ENCODE measurements at places on chromosomes 4 and X. TPM values are rescaled to one million over a fixed set of nuclear protein-coding genes. Genes with fewer than 3 reads are reported as not detected.

DNA sequence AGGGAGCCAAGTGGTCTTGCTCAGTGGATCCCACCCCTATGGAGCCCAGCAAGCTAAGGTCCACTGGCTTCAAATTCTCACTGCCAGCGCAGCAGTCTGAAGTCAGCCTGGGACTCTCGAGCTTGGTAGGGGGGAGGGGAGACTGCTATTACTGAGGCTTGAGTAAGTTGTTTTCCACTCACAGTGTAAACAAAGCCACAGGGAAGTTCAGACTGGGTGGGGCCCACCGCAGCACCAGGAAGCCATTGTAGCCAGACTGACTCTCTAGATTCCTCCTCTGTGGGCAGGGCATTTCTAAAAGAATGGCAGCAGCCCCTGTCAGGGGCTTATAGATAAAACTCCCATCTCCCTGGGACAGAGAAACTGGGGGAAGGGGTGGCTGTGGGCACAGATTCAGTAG lies 721.0 kb upstream of the NDST4 start:
- H3K27ac ChIP-seq = no peak overlapping the region
- no peak for DNase-seq
- H3K27me3 ChIP-seq = no peaks in the 10 kb centered on the region
- no peaks in the 10 kb centered on the region for H3K36me3 ChIP-seq
- H3K4me1 ChIP-seq = no peaks in the 10 kb centered on the region

GRCh38 chr4:113610537-113610936 lies 151.0 kb downstream of the CAMK2D start:
- no peaks in the 10 kb centered on the region for H3K27me3 ChIP-seq
- no peak overlapping the region for H3K27ac ChIP-seq
- DNase-seq = no peak
- no peak overlapping the region for H3K4me3 ChIP-seq

DNA sequence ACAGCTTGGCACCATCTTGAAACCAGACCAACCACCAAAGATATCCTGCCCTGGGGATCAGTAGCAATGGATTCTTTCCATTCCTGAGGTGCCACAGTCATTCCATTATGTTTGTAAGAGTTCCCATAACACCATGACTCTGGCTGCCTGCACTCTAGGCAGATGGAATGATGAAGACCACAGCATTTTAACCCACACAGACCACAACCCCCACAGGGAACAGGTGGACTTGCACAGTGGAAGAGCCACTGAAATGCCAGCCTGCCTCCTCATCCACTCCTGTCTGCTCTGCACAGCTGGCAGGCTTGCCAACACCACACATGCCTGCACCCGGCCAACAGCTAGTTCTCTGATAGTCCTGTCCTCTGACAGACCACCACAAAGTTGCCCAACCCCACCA lies 2362.2 kb upstream of the AGA start:
- H3K27ac ChIP-seq = no peak overlapping the region
- H3K27me3 ChIP-seq = no peaks in the 10 kb centered on the region
- no peaks in the 10 kb centered on the region for H3K4me1 ChIP-seq
- H3K4me3 ChIP-seq = no peak overlapping the region

DNA sequence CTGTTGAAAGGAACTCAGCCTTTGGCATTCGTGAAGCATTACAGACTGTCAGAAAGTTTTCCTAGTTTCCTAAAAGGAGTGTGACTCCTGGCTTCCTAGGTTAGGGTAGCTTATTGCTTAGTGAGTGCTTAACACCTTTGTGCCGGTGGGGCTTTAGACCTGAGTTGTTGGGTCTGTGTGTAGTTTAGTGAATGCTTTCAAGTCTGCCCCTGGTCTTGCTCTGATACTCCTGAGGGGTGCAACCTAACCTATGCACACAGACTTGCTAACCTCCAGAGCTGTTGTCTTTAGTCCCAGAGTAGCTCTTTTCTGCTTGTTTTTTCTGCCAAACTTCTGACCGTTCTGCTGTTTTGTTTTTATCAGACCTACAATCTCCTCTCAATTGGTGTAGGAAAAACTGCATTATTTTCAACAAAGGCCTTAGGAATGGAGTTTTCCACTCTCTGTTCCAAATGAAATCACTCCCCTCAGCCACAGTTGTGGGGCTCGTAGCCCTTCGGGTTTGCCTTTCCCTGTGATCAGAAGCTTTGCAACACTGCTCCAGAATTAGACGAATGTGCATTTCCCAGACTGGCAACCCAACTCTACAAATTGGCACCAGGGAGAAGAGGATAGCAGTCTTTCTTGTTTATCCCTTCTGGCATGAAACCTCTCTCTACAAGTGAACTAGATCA lies 1399.1 kb upstream of the PCDH7 start:
- H3K27me3 ChIP-seq = no peaks in the 10 kb centered on the region
- no peak for DNase-seq
- no peak overlapping the region for H3K27ac ChIP-seq
- H3K4me3 ChIP-seq = no peak overlapping the region
- H3K36me3 ChIP-seq = no peaks in the 10 kb centered on the region
- no peaks in the 10 kb centered on the region for H3K4me1 ChIP-seq

PNMA3 gene
- total RNA-seq = 0.67 TPM

DNA sequence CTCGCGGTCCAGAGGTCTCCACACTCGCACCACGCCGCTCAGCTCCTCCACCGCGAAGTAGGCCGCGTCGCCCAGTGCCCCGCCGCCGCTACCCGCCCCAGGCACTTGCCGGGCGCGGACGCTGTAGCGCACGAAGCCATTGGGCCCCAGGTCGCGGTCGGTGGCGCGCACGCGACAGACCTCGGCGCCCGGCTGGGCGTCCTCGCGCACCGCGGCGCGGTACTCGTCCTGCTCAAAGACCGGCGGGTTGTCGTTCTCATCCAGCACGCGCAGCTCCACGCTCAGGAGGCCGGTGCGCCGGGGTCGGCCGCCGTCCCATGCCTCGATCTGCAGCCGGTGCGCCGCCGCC lies 1.4 kb downstream of the DCHS2 start:
- H3K27me3 ChIP-seq = peaks cover 64% of the 10 kb centered on the region
- peak overlapping the region; percentile 58 for H3K27ac ChIP-seq
- H3K36me3 ChIP-seq = peaks cover 2% of the 10 kb centered on the region
- no peak overlapping the region for H3K4me3 ChIP-seq
- no peak for DNase-seq
- H3K4me1 ChIP-seq = peaks cover 15% of the 10 kb centered on the region

GRCh38 chr4:76087007-76087769 lies 12.7 kb downstream of the ART3 start:
- H3K36me3 ChIP-seq = no peaks in the 10 kb centered on the region
- DNase-seq = no peak
- peaks cover 5% of the 10 kb centered on the region for H3K4me1 ChIP-seq
- no peak overlapping the region for H3K4me3 ChIP-seq
- peaks cover 4% of the 10 kb centered on the region for H3K27me3 ChIP-seq

DNA sequence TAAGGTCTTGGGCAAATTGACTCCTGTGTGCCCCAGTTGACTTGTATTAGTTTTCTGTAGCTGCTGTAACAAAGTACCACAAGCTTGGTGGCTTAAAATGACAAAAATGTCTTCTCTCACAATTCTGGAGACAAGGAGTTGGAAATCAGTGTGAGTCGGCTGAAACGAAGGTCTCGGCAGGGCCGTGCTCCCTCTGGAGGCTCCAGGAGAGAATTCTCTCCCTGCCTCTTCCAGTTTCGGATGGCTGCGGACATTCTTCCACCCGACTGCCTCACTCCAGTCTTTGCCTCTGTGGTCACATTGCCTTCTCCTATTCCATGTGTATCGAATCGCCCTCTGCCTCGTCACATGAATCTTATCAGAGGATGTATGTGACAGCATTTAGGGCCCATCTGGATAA lies 66.0 kb upstream of the PHOX2B start:
- no peaks in the 10 kb centered on the region for H3K36me3 ChIP-seq
- H3K4me3 ChIP-seq = no peak overlapping the region
- no peak for DNase-seq

DNA sequence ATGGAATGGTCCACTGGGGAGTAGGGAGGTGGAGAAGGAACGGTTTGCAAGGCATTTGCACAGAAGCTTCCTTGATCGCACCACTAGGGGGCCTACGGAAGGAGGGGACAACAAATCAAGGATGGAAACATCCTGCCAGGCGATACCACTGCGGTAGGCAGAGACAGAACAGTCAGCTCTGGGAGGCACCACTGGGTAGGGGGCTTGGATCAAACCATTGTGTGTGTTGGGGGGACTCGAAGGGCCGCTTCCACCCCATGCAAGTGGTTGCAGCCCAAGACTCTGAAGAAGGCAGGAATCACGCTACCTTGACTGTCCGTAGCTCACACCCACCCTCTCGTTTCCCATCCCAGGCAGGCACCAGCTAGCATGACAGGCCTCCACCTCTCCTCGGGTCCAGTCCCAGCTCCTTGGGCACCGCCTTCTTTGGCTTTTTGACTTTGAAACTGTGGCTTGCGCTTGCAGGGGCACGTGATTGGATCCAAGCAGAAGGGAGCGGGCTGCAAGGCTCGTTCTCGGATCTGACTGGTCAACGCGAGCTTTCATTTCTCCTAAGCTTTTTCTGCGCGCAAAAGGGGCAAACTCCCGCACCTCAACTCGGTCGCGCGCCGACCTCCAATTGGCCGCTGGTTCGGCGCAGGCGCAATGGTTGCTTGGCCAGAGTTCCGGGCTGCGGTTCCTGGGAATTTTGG lies 28.4 kb downstream of the GAGE1 start:
- DNase-seq = no peak
- no peak overlapping the region for H3K27ac ChIP-seq

IL13RA2 gene
- total RNA-seq = not detected

ESX1 gene
- not detected for total RNA-seq

DNA sequence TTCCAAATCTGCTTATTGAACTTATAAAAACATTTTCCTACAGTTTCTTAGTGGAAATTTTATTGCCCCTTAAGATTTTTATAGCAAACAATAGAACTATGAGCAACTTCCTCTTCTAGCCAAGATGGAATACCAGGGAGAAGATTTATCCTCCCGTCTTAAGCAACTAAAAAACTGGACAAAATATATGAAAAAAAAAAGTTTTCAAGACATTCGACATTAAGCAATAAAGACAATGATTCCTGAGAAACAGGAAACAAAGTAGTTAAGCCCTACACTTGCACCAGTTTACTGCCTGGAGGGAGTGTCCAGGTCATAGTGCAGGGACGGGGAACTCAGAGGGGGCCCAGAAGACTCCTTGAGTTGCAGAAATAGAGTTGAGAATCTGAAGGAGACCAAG lies 516.1 kb upstream of the DIPK2B start:
- H3K4me3 ChIP-seq = no peak overlapping the region
- H3K36me3 ChIP-seq = peaks cover 3% of the 10 kb centered on the region
- H3K27me3 ChIP-seq = no peaks in the 10 kb centered on the region

DNA sequence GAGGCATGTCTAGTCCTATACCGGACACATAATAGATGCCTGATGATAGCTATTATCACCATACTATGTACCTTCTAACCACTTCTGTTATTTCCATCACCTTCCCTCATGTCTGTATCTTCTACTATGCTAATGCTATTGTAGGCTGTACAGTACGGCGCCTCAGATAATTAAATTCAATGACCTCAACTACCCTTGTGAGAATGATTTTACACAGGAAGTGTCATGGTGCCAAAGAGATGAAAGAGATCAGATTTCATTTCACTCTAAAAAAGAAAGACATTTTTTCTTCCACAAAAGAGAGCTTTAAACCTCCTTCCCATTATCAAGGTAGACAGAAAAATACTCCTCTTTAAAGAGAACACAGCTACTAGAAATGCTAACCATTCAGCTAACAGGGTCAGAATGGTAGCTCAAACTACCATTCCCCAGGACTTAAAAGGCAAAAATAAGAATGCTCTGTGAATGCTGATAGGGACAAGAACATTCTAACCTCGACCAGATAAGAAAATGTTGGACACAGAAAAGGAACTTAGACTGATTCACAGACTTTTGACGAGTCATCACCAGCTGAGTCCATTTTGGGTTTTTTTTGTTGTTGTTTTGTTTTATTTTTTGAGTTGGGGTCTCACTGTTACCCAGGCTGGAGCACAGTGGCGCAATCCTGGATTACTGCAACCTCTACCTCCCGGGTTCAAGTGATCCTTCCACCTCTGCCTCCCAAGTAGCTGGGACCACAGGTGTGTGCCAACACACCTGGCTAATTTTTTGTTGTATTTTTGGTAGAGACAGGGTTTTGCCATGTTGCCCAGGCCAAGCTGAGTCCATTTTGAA lies 99.2 kb upstream of the RAPGEF2 start:
- H3K36me3 ChIP-seq = no peaks in the 10 kb centered on the region
- H3K4me3 ChIP-seq = no peak overlapping the region
- H3K4me1 ChIP-seq = peaks cover 8% of the 10 kb centered on the region
- DNase-seq = no peak
- H3K27me3 ChIP-seq = peaks cover 9% of the 10 kb centered on the region

GRCh38 chrX:86830685-86831084 lies 682.4 kb downstream of the DACH2 start:
- H3K27ac ChIP-seq = no peak overlapping the region
- H3K27me3 ChIP-seq = no peaks in the 10 kb centered on the region
- DNase-seq = no peak
- H3K4me1 ChIP-seq = no peaks in the 10 kb centered on the region
- H3K4me3 ChIP-seq = no peak overlapping the region

CFAP99 gene
- not detected for total RNA-seq

DNA sequence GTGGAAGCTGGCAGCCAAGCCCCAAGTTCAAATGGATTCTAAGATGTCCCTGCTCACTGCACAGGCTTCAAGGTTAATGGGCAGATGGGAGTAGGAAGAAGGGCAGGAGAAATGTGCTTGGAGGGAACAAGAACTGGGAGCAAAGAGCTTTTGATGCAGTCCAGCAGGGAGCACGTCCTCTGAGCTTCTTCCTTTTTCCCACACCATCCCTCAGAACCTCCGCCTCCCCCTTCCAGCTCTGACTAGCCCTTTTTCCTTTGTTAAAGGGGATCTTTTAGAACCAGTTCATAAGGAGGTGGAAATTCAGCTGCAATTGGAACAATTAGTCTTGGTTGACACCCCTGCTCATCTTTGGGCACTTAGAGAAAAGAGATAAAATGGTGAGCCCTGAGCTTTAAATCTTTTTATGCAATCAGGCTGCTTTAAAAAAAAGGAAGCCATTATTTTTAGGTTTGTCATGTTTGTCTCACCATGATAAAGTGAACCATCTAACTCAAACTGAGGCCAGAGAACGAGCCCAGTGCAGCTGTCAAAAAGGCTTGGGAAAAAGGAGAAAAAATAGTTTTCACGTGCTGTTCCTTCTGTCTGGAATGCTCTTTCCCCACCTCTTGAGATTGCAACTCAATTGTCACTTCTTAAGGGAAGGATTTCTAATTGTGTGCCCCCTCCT lies 135.8 kb upstream of the IL1RAPL2 start:
- no peak for DNase-seq
- no peaks in the 10 kb centered on the region for H3K27me3 ChIP-seq
- no peak overlapping the region for H3K4me3 ChIP-seq

KCND1 gene
- total RNA-seq = 3.3 TPM

GRCh38 chr4:124015766-124016165 lies 619.2 kb downstream of the SPRY1 start:
- H3K36me3 ChIP-seq = no peaks in the 10 kb centered on the region
- H3K27me3 ChIP-seq = no peaks in the 10 kb centered on the region
- H3K4me1 ChIP-seq = peaks cover 22% of the 10 kb centered on the region

- H3K4me1 ChIP-seq = no peaks in the 10 kb centered on the region
- no peak overlapping the region for H3K27ac ChIP-seq
- peaks cover 2% of the 10 kb centered on the region for H3K27me3 ChIP-seq
- no peak for DNase-seq
- H3K4me3 ChIP-seq = no peak overlapping the region
Measured at GRCh38 chr4:123806056-123806455, 409.5 kb downstream of the SPRY1 start.

FOXR2 gene
- total RNA-seq = not detected
